A549 treated with DMSO at 1 μM for 4 hours (cell line): ENCODE measurements at places on chromosomes 2 and 18. TPM values are rescaled to one million over a fixed set of nuclear protein-coding genes. Genes with fewer than 3 reads are reported as not detected.

MOCOS gene
- 2.9 to 4.0 TPM (median 3.8 TPM) in 5 replicates for total RNA-seq

UGT1A7 gene
- total RNA-seq = 3.6 to 6.6 TPM (median 4.5 TPM) in 5 replicates

POTEC gene
- not detected in 5 replicates for total RNA-seq

CHN1 gene
- 18.6 to 24.0 TPM (median 19.4 TPM) in 5 replicates for total RNA-seq

RAMP1 gene
- total RNA-seq = not detected in 5 replicates

DSC2 gene
- 1.2 to 2.0 TPM (median 1.5 TPM) in 5 replicates for total RNA-seq

KRTCAP3 gene
- total RNA-seq = 0.43 to 1.4 TPM (median 0.75 TPM) in 5 replicates

PTPN4 gene
- total RNA-seq = 16.1 to 23.6 TPM (median 20.1 TPM) in 5 replicates

SERPINB11 gene
- total RNA-seq = 0.07 to 0.08 TPM in 2 of 5 replicates, not detected in the others

GREB1L gene
- total RNA-seq = 1.7 to 3.9 TPM (median 2.2 TPM) in 5 replicates

MC4R gene
- total RNA-seq = 0.08 TPM in 1 of 5 replicates, not detected in the others

CHST9 gene
- not detected in 5 replicates for total RNA-seq

ATOH8 gene
- total RNA-seq = 3.6 to 7.1 TPM (median 4.5 TPM) in 5 replicates

AGXT gene
- not detected in 5 replicates for total RNA-seq

STAM2 gene
- total RNA-seq = 8.6 to 12.1 TPM (median 10.4 TPM) in 5 replicates

CDK5R2 gene
- total RNA-seq = 1.2 to 2.5 TPM (median 1.9 TPM) in 5 replicates

ADGRF3 gene
- total RNA-seq = 0.03 to 0.13 TPM (median 0.10 TPM) in 5 replicates

CHMP1B gene
- total RNA-seq = 42.4 to 63.5 TPM (median 49.0 TPM) in 5 replicates

ZNF638 gene
- 62.8 to 76.6 TPM (median 72.2 TPM) in 5 replicates for total RNA-seq

CNTNAP5 gene
- total RNA-seq = not detected in 5 replicates

GPR45 gene
- not detected in 5 replicates for total RNA-seq

PTPRN gene
- 1.3 to 2.2 TPM (median 1.9 TPM) in 5 replicates for total RNA-seq

ALPG gene
- total RNA-seq = 0.07 to 0.15 TPM (median 0.13 TPM) in 4 of 5 replicates, not detected in the other

NCKAP5 gene
- 0.76 to 1.7 TPM (median 1.3 TPM) in 5 replicates for total RNA-seq

POTEI gene
- 0.01 TPM in 1 of 5 replicates, not detected in the others for total RNA-seq

GALNT5 gene
- 3.0 to 3.8 TPM (median 3.2 TPM) in 5 replicates for total RNA-seq

ANKRD36B gene
- total RNA-seq = 4.8 to 6.5 TPM (median 5.1 TPM) in 5 replicates

KANSL1L gene
- total RNA-seq = 0.24 to 0.99 TPM (median 0.56 TPM) in 5 replicates

KIF1A gene
- 0.62 to 0.84 TPM (median 0.78 TPM) in 5 replicates for total RNA-seq

PPM1G gene
- total RNA-seq = 162 to 187 TPM (median 174 TPM) in 5 replicates

IMPACT gene
- total RNA-seq = 10.9 to 14.7 TPM (median 11.8 TPM) in 5 replicates

RIT2 gene
- not detected in 5 replicates for total RNA-seq

CNDP1 gene
- not detected in 5 replicates for total RNA-seq

FAP gene
- total RNA-seq = 0.08 to 0.15 TPM (median 0.11 TPM) in 3 of 5 replicates, not detected in the others

AMER3 gene
- not detected in 5 replicates for total RNA-seq

ALPI gene
- 0.02 TPM in 1 of 5 replicates, not detected in the others for total RNA-seq

SLC19A3 gene
- total RNA-seq = 2.5 to 3.8 TPM (median 3.2 TPM) in 5 replicates

CAPG gene
- 87.2 to 106 TPM (median 91.7 TPM) in 5 replicates for total RNA-seq

DLX1 gene
- 3.6 to 4.2 TPM (median 3.9 TPM) in 5 replicates for total RNA-seq

CD226 gene
- 0.02 to 0.17 TPM (median 0.07 TPM) in 5 replicates for total RNA-seq

DOCK10 gene
- total RNA-seq = 41.5 to 49.8 TPM (median 46.6 TPM) in 5 replicates

TANC1 gene
- total RNA-seq = 8.7 to 10.9 TPM (median 10.3 TPM) in 5 replicates

KATNAL2 gene
- 0.75 to 2.6 TPM (median 1.8 TPM) in 5 replicates for total RNA-seq

ANKRD44 gene
- 1.3 to 2.8 TPM (median 1.6 TPM) in 5 replicates for total RNA-seq

ACVR1C gene
- total RNA-seq = 0.01 to 0.07 TPM in 2 of 5 replicates, not detected in the others

COL6A3 gene
- total RNA-seq = 0.03 to 0.11 TPM (median 0.09 TPM) in 5 replicates

TCF4 gene
- total RNA-seq = 2.1 to 3.0 TPM (median 2.8 TPM) in 5 replicates
